ENCODE measurements at places on chromosomes 2 and 18. TPM values are rescaled to one million over a fixed set of nuclear protein-coding genes. Genes with fewer than 3 reads are reported as not detected.

DNA sequence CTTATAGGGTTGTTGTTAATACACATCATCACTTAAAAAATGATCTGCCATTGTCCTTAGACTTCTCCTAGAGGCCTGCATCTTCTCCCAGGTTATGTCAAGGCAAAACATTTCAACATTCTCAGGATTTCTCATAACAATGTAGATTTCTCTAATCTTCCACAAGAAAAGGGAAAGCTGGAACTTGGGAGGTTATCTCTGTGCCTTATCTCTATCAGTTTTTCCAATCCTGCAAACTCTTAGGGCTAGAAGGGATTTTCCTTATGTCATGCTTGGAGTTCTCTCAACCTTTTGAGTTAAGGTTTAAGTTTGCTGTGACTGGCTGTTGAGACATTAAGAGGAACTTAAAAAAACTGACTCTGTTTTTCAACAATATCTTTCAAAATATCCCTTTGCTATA, 300.6 kb upstream of the TFPI start:
- no peak for DNase-seq

GRCh38 chr2:239603411-239604356, 202.9 kb upstream of the HDAC4 start:
- DNase-seq: no peak

GRCh38 chr2:240912878-240913809, 7.0 kb downstream of the CROCC2 start:
- peak; percentile 44 for DNase-seq

DNA sequence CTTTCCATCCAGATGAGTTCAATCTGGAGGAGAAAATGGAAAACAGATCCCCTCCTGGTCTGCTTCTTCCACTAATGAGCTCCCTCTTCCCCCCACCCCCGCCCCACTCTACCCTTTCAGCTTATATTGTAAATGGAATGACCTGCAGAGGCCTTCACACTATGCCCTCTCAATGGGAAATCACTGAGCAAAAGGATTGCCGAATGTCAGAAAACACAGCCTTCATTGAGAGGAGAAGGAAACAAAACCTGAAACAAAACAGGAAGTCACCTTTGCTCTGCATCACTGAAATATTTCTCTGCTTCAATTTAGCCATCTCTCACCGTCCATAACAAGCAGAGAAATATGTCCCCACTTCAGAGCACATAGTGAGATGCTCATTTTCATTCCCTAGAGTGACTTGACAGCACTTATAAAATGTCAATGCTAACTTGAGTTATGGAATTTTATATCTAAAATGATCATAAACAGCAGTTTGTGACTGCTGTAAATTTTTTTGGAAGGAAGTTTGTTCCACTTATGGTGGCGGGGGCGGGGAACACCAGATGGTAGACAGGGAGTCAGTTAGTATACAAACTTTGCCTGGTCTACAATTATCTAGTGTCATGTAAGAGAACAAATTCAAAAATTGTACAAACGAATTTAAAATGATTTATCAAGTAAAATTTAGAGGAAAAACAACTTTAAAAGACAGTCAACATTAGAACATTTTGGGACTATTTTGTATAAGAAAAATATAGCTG, 1.8 kb upstream of the FRZB start:
- DNase-seq: no peak

DNA sequence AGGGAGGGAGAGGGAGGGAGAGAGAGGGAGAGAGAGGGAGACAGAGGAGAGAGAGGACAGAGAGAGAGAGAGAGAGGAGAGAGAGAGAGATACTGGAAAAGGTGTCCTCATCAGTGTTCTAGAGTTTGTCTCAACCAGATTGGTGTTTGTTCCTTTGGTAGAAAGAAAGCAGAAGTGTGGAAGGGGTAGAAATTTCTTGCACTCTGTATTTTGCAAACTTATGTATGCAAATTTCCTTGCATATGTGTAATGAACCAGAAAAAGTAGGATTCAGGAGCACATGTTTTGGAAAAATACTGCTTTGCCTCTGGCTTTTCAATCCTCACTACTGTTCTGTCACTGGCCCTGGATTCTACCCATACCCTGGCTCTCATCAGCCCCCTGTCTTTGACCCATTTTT, 1.1 kb upstream of the SP140 start:
- DNase-seq: no peak

- DNase-seq: no peak
These were observed 124.8 kb upstream of the CXCR4 start for GRCh38 chr2:136242687-136243277.

DNA sequence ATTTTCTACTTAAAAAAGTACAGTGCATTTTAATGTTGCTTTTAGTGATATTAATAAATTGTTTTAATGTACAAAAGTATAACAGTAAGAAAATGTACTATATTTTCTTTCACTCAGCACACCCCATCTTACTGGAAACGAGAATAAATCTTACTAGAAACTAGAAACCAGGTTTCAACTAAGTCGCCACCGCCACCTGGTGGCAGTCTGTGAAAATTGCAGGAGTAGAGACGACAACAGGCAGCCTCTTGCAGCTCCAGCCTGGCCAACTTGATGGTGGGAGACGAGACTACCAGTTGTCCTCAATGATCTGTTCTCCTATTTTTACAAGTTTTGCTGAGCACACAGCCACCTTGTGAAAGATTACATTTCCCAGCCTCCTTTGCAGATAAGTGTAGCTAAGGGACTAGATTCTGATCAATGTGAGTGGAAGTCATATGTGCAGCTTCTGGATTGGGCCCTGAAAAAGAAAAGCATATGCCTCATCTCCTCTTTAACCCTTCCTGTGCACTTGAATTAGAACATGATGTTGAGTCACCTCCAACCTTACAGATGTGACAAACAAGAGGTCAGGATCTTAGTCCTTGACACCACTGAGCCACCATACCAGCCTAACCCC, 8.7 kb downstream of the OTOF start:
- DNase-seq: peak; percentile 91

DNA sequence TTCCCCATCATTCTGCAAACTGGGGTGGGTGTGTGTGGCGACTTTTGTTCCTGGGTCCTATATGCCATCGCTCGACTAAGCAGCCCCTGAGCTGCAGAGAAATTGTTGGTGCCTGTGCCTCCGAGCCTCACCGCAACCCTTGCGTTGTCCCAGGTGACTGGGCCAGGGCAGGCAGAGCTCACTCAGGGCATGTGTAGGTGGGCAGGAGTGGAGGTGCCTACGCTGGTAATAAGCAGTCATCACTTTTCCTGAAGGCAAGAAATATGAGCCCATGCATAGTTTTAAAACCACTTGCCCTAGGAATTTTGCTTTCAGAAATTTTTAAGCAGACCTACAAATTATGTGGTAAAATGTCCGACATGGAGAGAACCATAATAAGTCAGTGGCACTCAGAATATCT, 197.8 kb downstream of the SMAD7 start:
- DNase-seq: no peak

- peak; percentile 77 for DNase-seq
These were observed 2.8 kb downstream of the KYNU start for GRCh38 chr2:142880279-142880678.

DNA sequence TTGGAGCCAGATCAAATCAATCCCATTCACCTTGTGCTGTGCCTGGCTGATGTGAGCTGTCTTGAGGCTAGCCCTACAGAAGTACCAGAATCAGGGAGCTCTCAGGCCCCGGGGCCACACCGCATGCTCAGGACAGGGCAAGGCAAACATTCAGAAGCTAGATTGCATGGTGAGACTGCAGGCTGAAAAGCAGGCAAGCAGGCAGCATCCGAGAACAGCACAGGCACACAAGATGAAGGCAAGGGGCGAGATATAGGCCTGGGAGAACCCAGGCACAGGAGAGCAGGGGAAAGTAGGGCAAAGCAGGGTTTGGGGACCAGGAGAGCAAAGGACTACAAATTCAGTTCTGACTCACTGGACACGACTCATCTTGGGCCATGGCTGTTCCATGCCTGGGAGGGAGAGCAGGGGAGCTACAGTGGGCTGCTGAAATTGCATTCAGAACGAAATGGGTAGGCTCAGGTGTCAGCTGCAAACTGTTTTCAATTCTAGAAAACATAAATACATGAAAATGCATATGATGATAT, 59.6 kb downstream of the GALNT14 start:
- DNase-seq: no peak

DNA sequence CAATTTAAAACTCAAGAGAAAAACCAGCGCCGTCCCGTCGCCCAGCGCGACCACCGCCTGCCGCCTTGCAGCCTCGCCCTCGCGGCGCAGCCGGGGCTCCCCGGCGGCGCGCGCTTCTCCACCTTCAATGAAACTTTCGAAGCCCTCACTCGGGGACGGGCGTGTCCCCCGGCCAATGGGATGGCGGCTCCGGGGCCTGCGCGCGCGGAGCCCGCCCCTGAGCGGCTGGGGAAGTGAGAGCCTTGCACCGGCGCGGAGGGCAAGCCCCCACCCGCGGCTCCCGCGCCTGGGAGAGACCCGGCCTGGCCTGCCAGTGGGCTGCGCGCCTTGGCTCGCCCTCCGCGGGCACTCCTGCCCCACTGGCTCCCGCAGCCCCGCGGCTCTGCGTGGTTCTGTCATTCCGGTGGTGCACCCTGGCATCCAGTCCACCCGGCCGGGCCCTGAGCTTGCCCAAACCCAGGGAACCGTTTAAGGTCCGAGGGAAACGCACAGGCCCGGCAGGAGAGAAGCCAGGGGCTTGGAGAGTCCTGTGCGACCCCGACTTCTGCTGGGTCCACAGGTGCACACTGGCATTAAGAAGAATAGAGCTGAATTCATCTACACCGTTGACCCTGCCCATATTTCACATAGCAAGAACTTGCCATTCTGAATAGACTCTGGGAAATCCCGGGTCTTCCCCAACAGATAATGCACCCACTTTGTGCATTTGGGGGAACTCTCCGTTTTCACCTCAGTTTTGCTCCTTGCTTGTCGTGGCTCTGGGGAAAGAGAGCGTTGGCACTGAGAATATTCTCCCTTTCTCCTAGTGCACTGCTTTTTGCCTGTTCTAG, at the start of gene PIEZO2:
PIEZO2 (minus strand) TSS at position 129 of the 830 bp plus-strand sequence. CDS start 981 bp downstream, outside the sequence.
- DNase-seq: no peak

GRCh38 chr2:47650001-47650535, 132.9 kb upstream of the MSH6 start:
- DNase-seq: no peak

DNA sequence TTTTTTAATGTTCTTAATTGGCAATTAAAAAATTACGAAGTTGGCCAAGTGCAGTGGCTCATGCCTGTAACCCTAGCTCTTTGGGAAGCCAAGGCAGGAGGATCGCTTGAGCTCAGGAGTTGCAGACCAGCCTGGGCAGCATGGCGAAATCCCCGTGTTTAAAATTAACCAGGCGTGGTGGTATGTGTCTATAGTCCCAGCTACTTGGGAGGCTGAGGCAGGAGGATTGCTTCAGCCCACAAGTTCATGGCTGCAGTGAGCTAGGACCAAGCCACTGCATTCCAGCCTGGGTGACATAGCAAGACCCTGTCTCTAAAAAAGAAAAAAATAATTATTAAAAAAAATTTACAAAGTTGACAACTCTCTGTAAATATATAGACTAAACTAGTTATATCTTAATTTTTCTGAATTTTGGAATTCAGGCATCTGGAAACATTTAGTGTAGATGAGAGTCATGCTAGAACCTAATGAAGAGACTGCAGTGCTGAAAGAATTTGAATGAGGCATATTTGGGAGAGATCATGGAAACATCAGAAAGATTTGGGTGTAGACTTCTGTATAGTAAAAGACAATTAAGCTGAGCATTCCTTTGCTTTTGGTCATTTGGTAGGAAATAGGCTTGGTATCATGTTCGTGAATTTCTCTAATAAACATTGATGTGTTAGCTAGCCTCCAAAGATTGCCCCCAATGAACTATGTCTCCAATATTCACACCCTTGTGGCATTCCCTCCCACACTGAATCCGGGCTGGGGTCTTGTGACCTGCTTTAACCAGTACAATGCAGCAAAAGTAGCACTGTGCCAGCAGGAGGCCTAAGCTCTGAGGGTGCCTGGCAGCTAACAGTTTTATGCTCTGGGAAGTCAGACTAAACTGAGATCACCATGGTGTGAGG, 4.2 kb upstream of the ROCK1 start:
- DNase-seq: no peak

- no peak for DNase-seq
These were observed 911.6 kb downstream of the TDRD15 start for GRCh38 chr2:22035361-22035830.

The RESP18 gene
- total RNA-seq: not detected

The COLEC11 gene
- total RNA-seq: 0.44 TPM

The SNORC gene
- total RNA-seq: 14.3 TPM

The CKAP2L gene
- 20.7 TPM for total RNA-seq

The PLEKHA3 gene
- total RNA-seq: 16.7 TPM

The STPG4 gene
- total RNA-seq: not detected

The LHCGR gene
- total RNA-seq: not detected

The PSMA8 gene
- not detected for total RNA-seq

The ALK gene
- 0.87 TPM for total RNA-seq

The CIB4 gene
- not detected for total RNA-seq

The LONRF2 gene
- total RNA-seq: 1.1 TPM
